Brain (organoid and tissue), 16 donors: ENCODE measurements at places on chromosomes 3 and 15.
A peak's percentile ranks its signal among the peaks of the same experiment; 100 is the strongest.

GRCh38 chr3:171379281-171379680, 80.9 kb downstream of the TNIK start:
- no peak for DNase-seq

- no peak for DNase-seq
Observed at GRCh38 chr3:55564726-55565125, 77.6 kb upstream of the WNT5A start.

GRCh38 chr15:33028495-33028894, 166.0 kb downstream of the FMN1 start:
- no peak for DNase-seq

DNA sequence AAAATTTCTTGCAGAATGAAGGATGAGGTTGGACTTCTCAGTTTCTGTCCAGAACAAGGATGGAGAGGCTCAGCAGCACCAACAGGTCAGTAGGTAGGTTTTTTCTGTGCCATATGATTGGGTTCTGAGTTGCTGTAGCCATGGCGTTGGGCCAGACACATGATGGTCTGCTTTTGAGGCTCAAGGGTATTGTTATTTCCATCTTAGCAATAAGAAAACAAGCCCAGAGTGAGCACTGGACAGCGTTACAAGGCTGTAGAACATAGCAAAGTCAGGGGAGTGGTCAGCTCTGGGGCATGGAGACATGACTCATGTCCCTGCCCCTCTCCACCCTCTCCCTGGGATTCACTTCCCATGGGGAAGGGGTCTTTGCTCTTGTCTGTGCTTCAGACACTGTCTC, 137.6 kb upstream of the TOPAZ1 start:
- DNase-seq, result no peak

- peak; percentile 48 for DNase-seq
Observed at GRCh38 chr3:170585008-170585936, 603 bp downstream of the SLC7A14 start.

GRCh38 chr3:112074616-112075497, 11.3 kb upstream of the C3orf52 start:
- DNase-seq, result no peak

GRCh38 chr3:18185624-18186023, 239.5 kb downstream of the SATB1 start:
- no peak for DNase-seq

DNA sequence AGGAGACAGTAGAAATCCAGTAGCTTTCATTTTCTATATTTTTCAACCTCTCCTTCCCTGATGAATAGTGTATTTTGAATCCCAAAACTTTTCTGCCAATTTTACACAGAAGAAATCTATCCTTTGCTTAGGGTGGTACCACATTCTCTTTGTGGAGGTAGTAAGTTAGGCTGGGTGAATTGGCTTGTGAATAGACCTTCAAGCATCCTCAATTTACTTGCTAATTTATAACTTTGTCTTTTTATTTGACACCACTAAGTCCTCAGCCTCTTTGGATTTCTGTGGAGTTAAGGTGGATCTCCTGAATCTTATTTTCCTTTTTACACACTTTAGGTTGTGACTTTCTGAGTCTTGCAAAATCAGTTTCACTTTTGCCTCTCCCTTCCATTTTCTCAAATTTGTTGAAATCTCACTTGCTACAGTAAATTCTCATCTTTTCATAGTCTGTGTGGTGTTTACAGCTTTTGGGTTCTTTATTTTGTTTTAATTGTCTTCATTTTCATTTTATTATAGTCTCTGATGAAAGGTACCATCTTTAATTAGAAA, 5.7 kb upstream of the PLSCR1 start:
- DNase-seq, result no peak

DNA sequence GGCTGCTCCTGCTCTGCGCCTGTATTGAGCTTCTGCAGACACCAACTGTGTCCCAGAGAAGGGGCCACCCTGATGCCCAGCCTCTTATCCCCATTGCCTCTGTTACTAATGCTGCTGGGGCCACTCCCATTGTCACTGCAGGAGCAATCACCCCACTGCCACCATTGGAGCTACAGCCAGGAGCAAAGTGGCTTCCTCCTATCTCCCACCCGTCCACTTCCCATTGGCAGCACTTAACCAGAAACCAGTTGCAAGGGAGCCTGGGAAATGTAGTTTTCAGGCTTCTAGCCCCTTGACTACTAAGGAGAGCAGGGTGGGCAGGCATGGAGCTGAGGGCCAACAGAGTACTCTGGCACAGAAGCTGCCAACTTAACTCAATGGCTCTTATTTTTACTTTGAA, 55.9 kb upstream of the KLF13 start:
- no peak for DNase-seq

DNA sequence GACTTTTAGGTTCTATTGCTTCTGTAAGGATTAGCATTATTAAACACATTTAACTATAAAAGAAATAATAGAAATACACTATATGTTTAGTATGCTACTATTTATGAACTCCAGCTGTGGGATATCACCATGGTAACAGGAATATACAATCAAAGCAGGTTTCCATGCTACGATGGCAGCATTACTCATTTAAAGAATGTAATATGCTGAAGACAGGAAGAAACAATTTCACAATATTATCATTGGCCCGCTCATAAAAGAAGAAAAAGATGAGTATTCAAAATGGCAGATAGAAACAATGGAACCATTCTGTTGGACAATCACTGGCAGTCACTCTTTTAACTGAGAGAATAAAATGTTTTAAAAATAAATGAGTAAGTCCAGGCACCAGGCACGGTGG, 153.4 kb downstream of the CBLB start:
- no peak for DNase-seq

DNA sequence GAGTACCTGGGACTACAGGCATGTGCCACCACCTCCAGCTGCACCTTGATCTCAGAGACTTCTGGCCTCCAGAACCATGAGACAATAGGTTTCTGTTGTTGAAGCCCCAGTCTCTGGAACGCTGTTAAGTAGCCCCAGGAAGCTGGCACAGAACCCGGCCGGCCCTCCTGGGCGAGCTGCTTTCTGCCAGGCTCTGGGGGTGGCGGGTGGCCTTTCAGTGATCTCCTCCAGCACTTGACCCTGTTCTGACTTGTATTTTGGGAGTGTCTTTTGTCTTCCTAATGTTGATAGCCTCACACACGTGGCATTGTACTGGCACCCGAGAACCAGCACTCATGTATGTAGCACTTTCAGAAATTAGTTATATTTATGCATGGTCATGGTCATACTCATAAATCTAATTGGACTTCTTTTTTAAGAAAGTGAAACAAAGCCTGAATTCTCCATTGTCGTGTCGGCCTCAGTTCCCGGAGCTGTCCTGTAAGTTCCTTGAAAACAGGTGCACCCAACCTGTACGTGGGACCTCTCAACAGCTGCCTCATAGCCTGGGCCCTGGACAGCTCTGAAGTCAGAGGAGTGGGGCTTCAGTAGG, 74.0 kb downstream of the TFRC start:
- DNase-seq, result no peak

- peak; percentile 95 for DNase-seq
Observed at GRCh38 chr3:62948921-62949320, 73.7 kb upstream of the CADPS start.

DNA sequence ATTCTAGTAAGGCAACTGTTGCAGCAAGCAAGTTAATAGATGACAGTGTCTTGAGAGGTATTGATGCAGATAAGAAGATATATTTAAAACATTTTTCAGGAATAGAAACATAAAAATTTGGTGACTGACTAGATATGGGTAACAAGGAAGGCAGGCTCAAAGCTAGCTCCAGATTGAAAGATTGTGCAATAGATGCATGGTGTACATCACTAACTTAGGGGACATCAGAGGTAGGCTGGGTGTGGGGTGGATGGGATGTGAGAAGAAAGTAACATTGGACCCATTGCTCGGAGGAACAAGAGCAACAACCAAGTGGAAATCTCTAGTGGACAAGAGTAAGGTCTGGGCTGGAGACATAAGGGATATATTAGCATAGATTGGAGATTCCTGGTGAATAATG, 306.9 kb downstream of the MCTP2 start:
- no peak for DNase-seq

GRCh38 chr3:109373933-109374332, 36.6 kb upstream of the DPPA4 start:
- DNase-seq, result no peak
